ENCODE measurements at places on chromosomes 3 and 15. TPM values are rescaled to one million over a fixed set of nuclear protein-coding genes. Genes with fewer than 3 reads are reported as not detected.

ALDH1A2 gene
- 113 TPM for total RNA-seq

RETNLB gene
- not detected for total RNA-seq

DNA sequence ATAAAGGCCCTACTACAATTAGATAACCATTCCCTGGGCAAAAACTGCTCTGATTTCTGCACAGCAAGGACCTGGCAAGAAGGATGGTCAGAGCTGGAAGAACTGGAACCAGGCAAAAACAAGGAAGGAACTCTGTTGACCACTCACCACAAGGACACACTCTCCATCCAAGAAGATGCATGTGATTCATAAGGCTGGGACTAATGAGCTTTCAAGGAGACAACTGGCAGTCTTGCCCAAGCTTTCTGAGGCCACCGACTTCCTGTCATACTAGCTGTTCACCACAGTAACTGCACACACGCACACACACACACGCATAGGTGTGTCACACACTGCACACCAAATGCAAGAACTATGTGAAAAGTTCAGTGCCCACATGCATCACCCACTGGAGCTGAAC, 256.6 kb downstream of the OCA2 start:
- DNase-seq = no peak
- no peaks in the 10 kb centered on the region for H3K27me3 ChIP-seq
- no peak overlapping the region for H3K27ac ChIP-seq

DNA sequence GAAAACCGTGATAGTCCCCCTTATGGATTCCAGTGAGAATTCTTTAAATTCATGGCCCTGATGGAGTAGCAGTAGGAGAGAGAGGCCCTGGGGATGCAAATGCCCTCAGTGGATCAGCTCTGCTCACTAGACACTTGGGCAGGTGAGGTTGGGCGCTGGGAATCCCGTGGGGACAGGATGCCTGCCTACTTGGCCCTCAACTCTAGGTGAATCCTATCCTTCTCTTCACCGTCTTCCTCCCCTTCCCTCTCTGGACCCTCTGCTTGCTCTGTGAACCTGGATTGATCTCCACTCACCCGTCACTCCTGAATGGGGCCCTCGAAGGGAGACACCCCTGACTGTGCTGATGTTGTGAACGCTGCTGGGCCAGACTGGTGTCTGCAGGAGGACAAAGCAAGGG, 77.4 kb downstream of the SEC22A start:
- no peaks in the 10 kb centered on the region for H3K27me3 ChIP-seq
- no peak for DNase-seq
- no peak overlapping the region for H3K27ac ChIP-seq
- H3K4me3 ChIP-seq = no peak overlapping the region
- no peaks in the 10 kb centered on the region for H3K4me1 ChIP-seq

PBRM1 gene
- 56.2 TPM for total RNA-seq

- no peaks in the 10 kb centered on the region for H3K36me3 ChIP-seq
- no peak overlapping the region for H3K4me3 ChIP-seq
- DNase-seq = no peak
- H3K27me3 ChIP-seq = no peaks in the 10 kb centered on the region
- no peak overlapping the region for H3K27ac ChIP-seq
Observed at GRCh38 chr3:141454906-141455602, 31.8 kb upstream of the RASA2 start.

ANKUB1 gene
- total RNA-seq = not detected

Data from kidney (tissue), 22 donors.